ENCODE measurements at places on chromosomes 13 and 19. TPM values are rescaled to one million over a fixed set of nuclear protein-coding genes. Genes with fewer than 3 reads are reported as not detected.

The ICAM5 gene
- 0.20 TPM for total RNA-seq

The ZNF570 gene
- 4.5 TPM for total RNA-seq

The ZNF582 gene
- total RNA-seq = not detected

The ZNF714 gene
- total RNA-seq = 13.5 TPM

The CRLF1 gene
- total RNA-seq = 51.0 TPM

The DAPK3 gene
- 77.2 TPM for total RNA-seq

The CACTIN gene
- total RNA-seq = 19.8 TPM

The FUT1 gene
- total RNA-seq = 2.9 TPM

The MIA gene
- total RNA-seq = not detected

The UFM1 gene
- 48.7 TPM for total RNA-seq

The DCT gene
- total RNA-seq = 0.17 TPM

The PPM1N gene
- 35.2 TPM for total RNA-seq

The ALKBH6 gene
- 47.3 TPM for total RNA-seq

The MTUS2 gene
- total RNA-seq = not detected

GRCh38 chr13:62920159-62920558 is 1504.5 kb upstream of the PCDH20 start:
- no peak for DNase-seq

DNA sequence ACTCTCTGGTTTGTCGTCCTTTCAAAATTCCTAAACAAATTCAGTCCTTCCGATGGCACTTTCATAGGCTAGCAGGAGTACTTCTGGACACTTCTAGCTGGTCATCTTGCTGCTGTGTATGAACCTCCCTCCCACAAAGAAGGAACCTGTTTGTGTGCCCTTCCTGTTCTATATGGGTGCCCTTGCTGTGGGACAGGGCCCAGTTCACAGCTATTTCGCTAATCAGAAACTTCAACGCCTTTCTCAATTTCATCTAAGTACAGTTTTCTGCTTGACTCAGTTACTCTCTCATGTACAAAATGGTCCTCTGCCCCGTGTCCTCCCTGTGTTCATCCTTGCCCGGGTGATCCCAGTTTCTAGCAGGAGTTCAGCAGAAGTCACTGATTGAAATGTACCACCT is 96.1 kb downstream of the STARD13 start:
- DNase-seq = no peak

DNA sequence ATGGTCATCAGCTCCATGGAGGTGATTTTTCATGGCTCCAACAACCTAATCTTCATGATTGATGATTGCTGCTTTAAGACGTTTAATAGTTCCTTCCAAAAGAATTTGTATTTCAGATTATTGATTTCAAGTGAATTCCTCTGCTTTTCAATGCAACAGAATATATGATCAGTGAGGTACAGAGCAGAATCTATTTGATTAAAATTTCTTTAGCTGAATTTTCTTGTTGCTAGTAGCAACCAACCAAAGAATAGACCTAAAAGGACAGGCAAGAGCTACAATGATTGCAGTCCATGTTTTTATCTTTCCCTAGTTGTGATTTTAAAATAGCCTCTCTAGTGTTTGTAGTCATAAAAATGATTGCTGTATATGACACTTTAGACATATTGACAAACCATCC is 76.8 kb upstream of the SCEL start:
- no peak for DNase-seq

DNA sequence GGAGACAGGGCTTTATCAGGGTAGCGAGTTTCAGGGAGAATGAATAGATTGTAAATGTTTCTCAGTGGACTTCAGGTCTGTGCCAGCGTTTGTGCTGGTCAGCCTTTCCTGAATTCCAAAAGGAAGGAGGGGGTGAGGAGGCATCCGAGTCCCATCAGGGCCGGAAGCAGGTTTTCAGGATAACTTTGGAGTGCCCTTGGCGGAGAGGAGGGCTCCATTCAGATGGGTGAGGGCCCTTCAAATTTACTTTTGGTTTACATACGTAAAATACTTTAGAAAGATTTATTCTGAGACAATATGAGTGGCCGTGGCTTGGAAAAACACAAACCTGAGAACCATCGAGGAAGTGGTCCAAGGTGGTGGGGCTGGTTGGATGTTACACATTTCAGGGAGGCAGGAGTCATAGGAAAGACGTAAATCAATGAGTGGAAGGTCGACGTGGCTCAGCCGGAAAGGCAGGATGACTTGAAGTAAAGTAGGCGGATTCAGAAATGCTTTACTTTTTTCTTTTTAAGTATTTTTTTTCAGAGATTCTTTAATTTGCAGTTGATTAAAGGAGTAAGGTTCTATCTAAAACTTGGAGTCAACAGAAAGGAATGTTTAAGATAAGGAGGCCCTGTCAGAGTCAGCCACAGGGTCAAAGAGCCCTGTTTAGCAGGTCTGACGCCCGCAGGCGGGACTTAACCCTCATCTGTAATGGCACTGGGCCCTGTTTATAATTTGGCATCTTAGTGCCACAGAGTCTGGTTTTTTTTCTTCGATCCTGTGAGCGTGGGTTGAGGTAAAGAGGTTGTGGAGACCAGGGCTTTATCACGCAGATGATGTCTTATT is 32.8 kb downstream of the ATP11A start:
- peak; percentile 94 for DNase-seq

GRCh38 chr13:52096748-52097147 is 32.1 kb downstream of the NEK5 start:
- no peak for DNase-seq

DNA sequence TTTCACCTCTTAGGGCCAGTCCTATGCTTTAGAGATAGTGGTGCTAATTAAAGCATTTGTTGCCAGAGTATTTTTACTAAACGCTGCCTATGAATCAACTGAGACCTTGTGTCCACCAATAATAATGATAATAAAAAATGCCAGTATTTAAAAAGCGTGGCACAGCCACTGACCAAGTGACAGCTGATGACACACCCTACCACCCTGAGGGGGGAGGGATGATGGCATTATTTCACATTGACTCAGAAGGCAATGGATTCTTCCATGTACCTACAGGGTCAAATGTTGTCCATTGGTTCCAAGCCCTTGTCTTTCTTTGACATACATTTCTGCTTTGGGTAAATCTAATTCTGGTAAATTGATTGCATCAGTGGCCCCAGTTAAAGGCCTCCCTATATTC is 384.4 kb downstream of the DLEU7 start:
- no peak for DNase-seq

DNA sequence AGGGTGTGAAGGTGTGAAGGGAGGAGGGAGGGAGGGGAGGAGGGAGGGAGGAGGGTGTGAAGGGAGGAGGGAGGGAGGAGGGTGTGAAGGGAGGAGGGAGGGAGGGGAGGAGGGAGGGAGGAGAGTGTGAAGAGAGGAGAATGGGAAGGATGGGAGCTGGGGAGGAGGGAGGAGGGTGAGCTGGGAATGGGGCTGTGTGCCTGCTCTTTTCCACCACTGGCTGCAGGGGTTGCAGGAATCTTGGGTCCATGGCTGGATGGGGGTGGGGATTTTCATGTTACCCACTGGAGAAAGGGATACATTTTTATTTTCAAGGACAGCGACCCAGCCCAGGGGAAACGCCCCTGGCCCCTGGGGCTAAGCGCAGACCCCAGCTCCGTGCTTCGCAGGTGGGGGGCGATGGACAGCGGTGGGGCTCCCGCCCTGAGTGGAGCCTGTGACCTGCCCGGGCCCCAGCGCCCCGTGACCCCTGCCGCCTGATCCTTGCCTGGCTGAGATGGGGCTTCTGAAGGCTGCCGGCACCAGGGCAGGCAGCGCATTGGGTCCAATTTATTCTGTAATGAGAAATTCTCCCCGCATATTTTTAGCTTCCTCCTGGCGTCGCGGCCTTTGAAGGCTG is 3.0 kb upstream of the EFNA2 start:
- no peak for DNase-seq

DNA sequence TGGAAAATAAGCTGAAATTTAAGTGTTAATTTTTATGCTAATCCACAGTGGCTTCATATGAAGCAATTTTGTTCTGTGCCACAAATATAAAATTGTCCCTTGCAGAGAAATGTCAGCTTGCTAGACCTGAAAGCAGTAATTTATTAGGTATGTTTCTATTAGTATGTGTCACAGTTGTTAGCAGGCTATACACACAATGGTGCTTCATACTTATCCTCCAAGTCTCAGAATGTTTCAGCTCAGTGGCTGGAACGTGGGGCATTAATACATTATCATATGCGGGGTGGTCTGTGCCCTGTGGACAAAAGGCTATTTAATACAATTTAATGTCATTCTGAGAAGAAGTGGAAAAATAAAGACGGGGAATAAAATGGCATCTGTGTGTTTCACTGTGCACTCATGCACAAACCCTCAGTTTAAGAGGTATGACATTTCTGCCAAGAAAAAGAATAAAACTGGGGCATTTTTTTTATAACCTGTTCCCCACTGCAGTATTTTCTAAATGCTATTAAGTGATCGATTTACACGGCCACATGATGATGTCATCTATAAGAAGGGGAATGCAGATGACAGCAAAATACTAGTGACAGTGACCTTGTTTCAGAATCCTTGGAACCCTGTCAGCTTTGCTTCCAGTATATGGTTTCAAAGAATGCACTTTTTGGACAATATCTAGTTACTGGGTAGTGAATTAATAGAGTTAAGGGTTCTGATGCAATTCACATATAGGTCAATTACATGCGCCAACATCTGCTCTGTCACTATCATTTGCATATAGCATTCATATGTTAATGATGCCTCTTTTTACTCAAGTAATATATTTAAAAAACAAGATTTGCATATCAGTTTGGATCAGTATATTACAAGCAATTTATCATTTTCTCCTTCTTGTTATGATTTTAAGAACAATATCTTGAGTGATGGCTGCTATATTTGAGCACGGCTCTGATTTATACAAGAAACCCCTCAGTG is 21.2 kb upstream of the ZNF536 start:
- DNase-seq = no peak

GRCh38 chr19:28495046-28495445 is 717.9 kb downstream of the UQCRFS1 start:
- DNase-seq = no peak

DNA sequence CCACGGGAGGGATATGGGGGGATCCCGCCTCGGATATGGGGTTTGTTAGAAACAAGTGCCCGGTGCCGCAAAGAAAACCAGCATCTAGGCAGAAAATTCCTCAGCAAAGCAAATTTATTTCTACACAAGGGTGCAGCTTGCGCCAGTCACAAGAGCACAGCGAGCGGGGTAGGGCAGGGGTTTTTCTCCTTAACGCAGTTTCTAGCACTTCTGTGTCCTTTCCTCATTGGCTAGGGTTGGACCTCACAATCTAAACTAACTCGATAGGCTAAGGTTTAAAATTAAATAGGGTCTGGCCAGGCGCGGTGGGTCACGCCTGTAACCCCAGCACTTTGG is 595 bp downstream of the ZNF440 start:
- peak; percentile 51 for DNase-seq
